ENCODE measurements at places on chromosomes 5 and 9. TPM values are rescaled to one million over a fixed set of nuclear protein-coding genes. Genes with fewer than 3 reads are reported as not detected.
A peak's percentile ranks its signal among the peaks of the same experiment; 100 is the strongest.

PFN3 gene
- not detected for total RNA-seq

NRG2 gene
- not detected for total RNA-seq

UBE2B gene
- total RNA-seq: 98.9 TPM

GRCh38 chr9:135788576-135789300 is 86.8 kb downstream of the KCNT1 start:
- no peaks in the 10 kb centered on the region for H3K27me3 ChIP-seq
- H3K36me3 ChIP-seq: no peaks in the 10 kb centered on the region
- no peaks in the 10 kb centered on the region for H3K4me1 ChIP-seq
- no peak for DNase-seq
- no peak overlapping the region for H3K4me3 ChIP-seq

DNA sequence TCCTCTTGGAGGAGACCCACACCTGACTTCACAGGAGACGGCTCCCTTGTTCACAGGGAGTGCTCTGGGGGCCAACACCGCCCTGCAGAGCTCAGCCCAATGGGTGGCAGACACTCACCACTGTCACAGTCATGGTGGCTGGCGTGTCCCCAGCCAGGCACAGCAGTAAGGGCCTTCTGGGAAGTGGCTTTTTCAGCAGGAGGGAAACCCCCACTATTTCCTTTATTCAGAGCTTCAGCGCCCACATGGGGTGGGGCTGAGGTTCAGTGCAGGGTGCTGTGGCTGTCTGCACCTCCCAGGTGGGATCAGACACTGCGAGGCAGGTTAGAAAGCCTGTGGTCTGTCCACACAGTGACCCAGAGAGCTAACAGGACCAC is 3.6 kb upstream of the SNAPC4 start:
- H3K36me3 ChIP-seq: peaks cover 56% of the 10 kb centered on the region
- peak; percentile 69 for DNase-seq
- peak overlapping the region; percentile 65 for H3K4me3 ChIP-seq
- peak overlapping the region; percentile 52 for H3K27ac ChIP-seq
- H3K27me3 ChIP-seq: no peaks in the 10 kb centered on the region

DNA sequence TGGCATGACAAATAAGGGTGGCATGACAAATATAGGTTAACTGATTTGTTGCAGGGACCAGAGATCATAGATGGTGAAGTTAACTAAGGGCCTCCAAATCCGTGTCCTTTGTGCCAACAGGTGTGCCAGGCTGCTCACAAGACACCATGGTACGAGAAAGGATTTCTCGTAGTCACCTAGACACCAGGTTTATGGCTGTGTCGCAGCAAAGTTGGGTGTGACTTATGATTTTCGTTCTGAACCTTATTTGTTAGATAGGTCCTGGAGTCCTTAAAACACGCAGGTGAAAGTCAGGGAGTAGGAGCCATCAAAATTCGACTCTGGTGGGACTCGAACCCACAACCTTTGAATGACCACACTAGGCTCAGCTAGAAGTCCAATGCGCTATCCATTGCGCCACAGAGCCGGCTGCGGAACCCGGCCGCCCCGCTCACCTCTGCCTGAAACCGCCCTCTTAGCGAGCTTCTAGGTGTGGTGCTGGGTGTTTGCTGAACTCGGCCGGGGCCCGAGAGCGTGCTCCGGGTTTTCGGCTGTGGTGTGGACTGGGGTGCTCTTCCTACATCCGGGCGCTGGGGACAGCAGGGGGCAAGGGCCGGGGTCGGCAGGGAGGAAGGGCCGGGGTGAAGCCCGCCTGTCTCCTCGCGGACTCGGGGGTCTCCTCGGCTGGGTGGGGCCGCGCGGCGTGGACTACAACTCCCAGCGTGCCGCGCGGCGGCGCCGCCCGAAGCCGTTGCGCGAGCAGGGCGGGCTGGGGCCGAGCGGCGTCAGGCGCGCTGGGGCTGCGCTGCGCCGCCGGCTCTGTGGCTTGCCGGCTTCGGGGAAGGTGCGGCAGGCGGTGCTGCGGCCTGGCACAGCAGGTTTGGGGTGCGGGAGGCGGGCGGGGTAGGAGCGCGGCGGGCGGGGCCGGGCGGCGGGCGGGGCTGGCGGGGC is at the start of gene SLC27A4:
TSS of gene SLC27A4 (plus strand) at position 767 of the 930 bp plus-strand sequence. CDS start 2,606 bp downstream, outside the sequence.
- H3K27me3 ChIP-seq: no peaks in the 10 kb centered on the region
- H3K4me1 ChIP-seq: peaks cover 6% of the 10 kb centered on the region
- peak within 1 kb of the TSS; percentile 88 for H3K27ac ChIP-seq
- peaks cover 4% of the 10 kb centered on the region for H3K36me3 ChIP-seq
- H3K4me3 ChIP-seq: peak within 1 kb of the TSS; percentile 94

GRCh38 chr5:109328626-109329025 is 81.1 kb downstream of the PJA2 start:
- H3K36me3 ChIP-seq: peaks cover 2% of the 10 kb centered on the region
- no peaks in the 10 kb centered on the region for H3K4me1 ChIP-seq
- no peak overlapping the region for H3K27ac ChIP-seq
- H3K4me3 ChIP-seq: no peak overlapping the region
- no peaks in the 10 kb centered on the region for H3K27me3 ChIP-seq

Measured in activated T-helper 1 cell treated with anti-CD3 and anti-CD28 coated beads, Interleukin-12 subunit alpha, Interleukin-12 subunit beta, Interleukin-2, Interleukin-4 antibody, amounts not matched to agents 30 ng/mL and 10 ng/mL and 1 ng/mL, durations not matched to agents 14 hours and 24 hours and 36 hours (primary cell).